ENCODE measurements at places on chromosomes 3 and 15.

- DNase-seq, result no peak
Observed at GRCh38 chr15:70179309-70179892, 81.7 kb upstream of the TLE3 start.

DNA sequence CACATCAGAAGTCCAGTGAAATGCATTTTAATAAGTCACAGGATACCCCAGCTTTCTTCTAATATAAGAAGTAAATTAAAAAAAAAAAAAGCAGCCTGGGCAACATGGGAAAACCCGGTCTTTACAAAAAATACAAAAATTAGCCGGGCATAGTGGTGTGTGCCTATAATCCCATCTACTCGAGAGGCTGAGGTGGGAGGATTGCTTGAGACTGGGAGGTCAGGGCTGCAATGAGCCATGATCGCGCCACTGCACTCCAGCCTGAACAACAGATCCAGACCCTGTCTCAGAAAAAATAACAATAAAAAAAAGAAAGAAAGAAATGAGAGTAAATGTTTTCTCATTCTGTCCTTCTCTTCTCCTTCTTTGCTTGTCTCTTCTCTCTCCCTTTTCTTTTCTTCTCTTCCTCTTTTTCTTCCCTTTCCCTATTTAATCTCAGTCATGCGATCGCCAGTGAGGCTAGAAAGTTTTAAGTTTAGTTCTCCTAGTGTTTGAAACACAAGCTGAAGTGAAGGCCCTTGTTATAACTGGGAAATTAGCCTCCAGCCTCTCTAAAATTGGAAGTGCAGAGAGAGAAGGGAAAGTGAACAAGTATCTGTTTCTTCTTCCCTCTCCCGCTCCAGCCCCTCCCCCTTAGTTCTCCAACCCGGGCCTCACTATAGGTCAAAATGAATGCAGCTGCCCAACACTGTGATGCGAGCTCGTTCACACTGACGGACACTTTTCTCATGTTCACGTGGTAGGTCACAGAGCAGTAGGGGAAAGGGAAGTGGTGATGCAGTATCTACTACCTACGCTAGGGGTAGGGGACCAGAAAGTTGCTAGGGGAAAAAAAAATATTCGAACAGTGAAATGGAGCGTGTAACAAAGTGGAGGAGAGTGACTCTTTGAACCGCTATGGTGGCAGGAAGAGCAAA lies 23.5 kb upstream of the TSC22D2 start:
- no peak for DNase-seq

GRCh38 chr3:66425032-66425431 lies 75.8 kb downstream of the LRIG1 start:
- DNase-seq, result no peak

- no peak for DNase-seq
Observed at GRCh38 chr3:159149633-159150032, 347.8 kb downstream of the MFSD1 start.

DNA sequence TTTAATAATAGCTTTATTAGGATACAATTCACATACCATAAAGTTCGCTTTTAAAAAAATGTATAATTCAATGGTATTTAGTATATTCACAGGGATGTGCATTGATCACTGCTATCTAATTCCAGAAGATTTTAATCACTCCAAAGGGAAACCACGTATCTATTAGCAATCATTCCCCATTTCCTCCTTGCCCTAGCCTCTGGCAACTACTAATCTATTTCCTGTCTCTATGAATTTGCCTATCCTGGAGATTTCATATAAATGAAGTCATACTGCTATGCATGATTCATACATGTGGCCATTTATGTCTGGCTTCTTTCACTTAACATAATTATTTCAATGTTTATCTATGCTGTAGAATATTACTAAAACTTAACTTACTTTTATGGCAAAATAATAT lies 32.0 kb upstream of the CASR start:
- peak; percentile 53 for DNase-seq

GRCh38 chr15:42785569-42785968 lies 48.6 kb upstream of the CDAN1 start:
- DNase-seq, result no peak

DNA sequence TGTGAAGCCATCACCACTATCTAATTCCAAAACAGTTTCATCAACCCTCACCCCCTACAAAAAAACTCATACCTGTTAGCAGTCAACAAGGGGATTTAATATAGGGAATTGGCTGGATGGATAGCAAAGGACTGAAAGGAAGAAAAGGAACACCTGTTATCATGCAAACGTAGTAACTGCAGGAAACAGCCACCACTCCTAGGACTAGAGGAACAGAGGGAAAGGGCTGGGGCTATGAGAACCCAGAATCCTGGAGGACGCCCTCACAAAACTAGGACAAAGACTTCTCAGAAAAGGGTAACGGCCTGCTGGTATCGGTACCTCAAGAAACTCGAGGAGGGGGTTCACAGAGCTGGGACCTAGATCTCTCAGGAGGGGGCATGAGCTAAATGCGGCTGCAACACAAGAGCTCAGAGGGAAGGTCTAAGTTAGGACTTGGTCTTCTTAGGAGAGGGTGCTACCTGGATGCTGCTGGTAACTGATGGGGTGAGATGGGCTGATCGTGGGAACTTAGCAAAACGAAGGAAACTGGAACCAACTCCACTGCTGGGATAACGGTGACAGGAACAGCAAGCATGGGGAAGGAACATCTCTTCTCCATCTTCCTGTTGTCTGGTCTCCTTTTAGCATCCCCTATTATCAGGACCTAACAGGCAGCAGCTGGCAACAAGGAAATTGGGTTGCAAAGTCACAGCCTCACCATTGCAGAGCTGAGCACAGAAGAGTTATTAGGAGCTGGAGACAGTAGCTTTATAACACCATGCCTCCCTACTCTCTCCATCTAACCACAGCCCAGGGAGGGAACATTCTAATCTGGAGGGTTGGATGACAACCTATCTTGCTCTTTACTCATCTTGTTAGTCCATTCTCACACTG lies 147.7 kb downstream of the UACA start:
- DNase-seq, result no peak

- DNase-seq, result no peak
Observed at GRCh38 chr3:72479651-72480215, 368.5 kb downstream of the SHQ1 start.

DNA sequence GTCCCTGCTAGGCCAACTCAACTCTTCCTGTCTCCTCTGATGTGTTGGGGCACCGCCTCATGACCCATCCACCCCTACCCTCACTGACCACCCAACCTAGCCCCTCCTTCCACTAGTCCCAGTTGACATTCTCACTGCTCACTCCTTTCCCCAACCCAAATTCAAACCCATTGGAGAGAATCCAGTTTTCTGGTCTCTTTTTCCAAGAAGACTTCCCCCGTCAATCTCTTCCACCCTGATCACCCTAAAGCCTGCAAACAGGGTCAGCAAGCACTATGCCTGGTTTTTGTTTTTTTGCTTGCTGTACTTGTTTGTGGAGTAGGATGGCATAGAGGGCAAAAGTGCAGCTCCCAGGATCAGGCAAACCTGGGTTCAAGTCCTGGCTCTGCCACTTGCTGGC lies 176.6 kb upstream of the PPP2R3A start:
- DNase-seq, result no peak

GRCh38 chr3:99931059-99931458 lies 113.4 kb downstream of the CMSS1 start:
- DNase-seq, result no peak

- DNase-seq, result peak; percentile 66
Observed at GRCh38 chr15:45795440-45796069, 160.7 kb downstream of the SQOR start.

DNA sequence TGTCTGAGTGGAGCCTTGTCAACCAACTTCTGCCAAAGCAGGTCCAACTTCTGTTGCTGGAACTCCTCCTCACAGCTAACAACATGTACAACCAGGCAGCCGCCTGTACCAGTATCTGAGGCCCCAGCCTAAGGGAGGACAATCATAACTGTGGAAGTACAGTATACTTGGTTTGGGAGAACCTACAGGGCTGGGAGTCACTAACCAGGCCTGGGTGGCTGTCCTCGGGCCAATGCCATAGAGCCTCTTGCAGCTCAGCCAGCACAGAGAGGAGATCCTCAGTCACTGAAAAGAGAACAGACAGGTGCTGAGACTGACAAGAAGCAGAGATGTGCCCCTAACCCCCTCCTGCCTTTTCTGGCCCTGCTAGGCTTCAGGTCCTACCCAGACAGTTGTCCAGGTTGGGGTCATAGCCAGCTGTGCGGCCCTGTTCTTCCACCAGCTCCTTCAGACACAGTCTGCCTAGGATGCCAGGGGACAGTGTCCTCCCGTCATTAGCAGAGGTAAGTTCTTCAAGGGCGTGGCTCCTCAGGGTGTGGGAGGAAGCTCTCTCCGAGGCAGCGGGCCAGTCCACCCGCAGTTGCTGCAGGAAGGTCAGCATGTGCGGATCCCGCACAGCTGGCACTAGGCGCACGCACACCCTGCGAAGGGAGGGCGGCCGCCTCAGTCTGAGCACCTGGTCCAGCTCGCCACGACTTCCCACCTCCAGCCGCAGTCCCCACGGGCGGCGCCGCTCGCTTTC lies 980 bp downstream of the DALRD3 start:
- no peak for DNase-seq

DNA sequence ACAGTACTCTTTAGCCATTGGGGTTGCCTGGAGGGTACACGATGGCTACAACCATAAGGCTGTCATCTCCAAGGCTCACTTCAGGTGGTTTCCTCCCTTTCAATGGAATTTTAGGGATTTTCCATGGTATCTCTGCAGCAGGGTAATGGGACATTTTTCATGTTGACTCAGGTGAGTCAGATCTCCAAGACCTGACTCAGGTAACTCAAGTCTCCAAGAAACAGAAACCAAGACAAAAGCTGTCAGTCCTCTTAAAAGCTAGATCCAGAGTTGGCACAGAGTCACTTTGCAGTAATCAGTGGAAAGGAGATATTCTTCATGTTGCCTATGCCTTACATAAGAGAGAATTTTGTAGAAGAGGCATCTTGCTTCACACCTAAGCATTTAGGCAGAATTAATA lies 375.8 kb upstream of the ARPP21 start:
- DNase-seq, result no peak

DNA sequence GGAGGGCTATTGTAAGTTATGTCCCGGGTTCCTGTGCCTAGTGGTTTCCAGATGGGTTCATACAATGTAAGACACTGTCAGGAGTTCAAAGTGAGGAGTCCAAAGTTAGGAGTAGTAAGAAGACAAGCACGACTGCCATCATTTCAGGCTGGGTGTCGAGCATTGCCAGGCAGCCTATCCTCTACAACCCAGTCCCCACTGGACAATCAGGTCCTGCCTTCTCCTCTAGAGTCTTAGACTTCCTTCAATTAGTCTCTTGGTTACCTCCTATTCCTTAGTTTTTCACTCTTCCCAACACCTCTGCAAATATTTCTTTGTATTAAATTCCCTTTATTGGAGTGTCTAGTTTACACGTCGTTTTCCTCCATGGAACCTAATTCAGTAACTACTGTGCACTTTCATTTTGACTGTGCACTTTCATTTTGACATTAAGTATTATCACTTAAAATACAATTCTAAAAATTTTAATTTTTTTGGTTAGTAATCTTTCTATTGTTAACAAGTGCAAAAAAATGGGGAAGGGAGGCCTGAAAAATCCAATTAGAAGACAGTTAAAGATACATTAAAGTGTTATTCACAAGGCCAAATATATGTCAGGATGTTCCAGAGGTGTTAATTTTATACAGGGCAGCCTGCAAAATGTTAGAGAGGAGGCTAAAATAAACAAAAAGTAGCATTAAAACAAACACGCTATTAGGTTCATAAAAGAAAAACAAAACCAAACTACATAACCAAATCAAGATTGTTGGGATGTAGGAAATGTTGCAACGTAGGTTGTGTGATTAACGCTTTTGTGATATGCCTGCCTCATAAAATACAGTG lies 155.3 kb downstream of the TBL1XR1 start:
- no peak for DNase-seq

- DNase-seq, result no peak
Observed at GRCh38 chr3:136942803-136943202, 15.0 kb upstream of the IL20RB start.

GRCh38 chr3:44476181-44476611 lies 1.3 kb downstream of the ZNF445 start:
- peak; percentile 34 for DNase-seq

DNA sequence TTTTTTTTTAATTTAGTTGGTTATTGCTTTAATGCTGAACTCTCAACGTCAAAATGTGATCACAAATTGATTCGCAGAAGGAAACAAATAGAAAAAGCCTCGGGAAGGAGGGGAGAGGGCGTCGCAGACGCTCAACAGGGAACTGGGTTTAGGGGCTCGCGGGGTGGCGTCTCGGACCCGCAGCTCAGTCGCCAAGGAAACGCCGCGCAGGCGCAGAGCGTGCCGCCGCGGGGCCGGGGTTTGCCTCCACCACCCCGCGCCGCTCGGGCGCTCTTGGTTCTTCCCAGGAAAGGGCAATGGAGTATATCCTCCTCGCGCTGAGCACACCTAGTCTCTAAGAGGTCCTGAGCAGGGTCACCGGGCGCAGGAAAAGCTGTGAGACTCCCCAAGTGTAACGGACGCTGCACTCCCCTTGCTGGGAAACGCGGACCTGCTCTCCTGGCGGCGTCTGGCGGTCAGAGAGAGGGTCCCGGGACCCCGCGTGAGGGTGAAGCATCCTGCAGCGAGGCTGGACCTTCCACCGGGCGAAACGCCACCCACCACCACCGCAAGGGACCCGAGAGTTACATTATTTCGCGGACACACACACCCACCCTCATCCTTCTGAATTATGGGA lies 753 bp downstream of the PLCH1 start:
- DNase-seq, result no peak

- DNase-seq, result peak; percentile 34
Observed at GRCh38 chr3:120496278-120497002, 45.6 kb upstream of the FSTL1 start.

DNA sequence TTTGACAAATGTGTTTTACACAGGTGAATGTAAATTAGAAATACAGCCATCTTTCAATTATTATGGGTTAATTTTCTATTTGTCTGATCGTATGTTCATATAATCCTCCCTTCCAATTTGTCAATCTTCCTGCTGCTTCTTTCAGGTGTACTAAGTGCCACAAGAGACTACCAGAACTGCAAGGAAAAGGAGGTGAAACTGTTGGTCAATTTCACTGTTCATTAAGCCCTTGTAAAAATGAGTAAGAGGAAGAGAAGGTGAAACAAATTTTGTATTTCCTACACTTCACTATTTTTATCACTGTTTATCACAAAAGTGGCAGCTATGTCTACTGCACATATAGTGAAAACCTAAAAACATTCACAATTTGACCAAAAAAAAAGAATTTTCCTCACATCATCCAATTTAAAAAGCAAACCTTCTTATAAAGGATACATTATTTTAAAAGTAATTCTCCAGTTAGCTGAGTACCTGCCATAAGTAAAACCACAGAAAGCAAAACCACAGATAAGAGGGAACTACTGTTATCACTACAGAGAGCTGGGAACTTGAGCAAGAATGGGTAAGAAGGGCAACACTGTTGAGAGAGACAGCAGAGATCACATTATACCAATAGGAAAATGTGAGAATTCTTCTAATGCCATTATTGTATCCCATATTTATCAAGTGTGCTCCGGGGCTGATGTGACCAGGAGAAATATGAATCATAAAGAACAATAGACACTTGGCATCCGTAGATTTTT lies 163.0 kb downstream of the TBC1D5 start:
- peak; percentile 40 for DNase-seq

Data from kidney capillary endothelial cell (primary cell).